ENCODE measurements at places on chromosomes 16 and 17.
A peak's percentile ranks its signal among the peaks of the same experiment; 100 is the strongest.

DNA sequence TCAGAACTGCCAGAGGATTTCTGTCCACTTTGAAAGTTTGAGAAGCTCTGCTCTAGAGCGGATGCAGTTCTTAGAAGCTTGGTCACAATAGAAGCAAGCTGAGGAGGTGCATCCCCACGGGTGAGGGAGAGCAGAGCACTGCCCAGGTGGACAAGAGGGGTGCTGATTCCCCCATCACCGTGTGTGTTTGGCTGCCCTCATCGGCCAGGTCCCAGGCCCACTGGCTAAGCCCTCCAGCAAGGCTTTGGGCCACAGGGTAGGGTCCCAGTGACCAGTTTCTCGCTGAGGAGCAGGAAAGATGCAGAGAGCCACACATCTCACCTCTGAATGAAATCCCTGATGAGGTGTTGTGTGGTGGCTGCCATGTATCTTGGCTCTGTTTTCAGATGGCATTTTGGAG, 26.9 kb downstream of the NMT1 start:
- no peak for DNase-seq

- peak; percentile 64 for DNase-seq
Observed at GRCh38 chr16:78503602-78504001, 404.1 kb downstream of the WWOX start.

DNA sequence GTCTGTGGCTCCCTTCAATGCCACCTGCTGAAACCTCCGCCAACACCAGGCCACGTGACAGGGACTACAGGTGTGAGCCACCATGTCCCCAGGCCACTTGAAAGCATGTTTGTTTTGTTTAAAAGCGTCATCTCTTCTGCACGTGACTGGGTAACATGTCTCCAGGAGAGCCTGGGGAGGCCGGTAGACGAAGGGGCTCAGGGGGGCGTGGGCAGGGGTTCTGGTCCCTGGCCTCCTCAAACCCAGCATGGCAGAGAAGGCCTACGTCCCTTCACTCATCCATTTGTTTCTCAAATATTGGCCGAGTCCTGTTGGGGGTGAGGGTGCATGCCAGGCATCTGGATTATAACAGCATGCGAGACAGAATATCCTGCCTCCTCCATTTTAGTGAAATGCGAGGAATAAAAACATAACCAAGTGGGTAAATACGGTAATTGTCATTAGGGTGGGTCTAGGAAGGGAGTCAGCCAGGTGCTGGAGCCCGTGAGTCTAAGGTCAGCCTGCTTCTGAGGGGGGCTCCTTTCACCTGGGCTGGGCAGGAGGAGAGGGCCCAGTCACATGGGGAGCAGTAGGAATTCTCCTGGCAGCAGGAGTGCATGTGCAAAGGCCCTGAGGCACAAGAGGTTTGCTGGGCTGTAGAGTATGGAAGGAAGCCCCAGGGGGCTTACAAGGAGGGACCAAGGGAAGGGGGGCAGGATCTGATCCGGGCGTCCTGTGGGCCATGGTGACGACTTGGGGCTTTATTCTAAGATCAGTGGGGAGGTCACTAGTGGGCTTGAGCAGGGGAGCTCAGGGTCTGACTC, 26.8 kb upstream of the CIBAR2 start:
- DNase-seq = no peak

GRCh38 chr17:59840329-59841090, 52.2 kb downstream of the TUBD1 start:
- peak; percentile 65 for DNase-seq

GRCh38 chr16:87065446-87066132, 251.6 kb downstream of the C16orf95 start:
- DNase-seq = no peak
